GM13977 (cell line): ENCODE measurements at places on chromosomes 4 and X.

DNA sequence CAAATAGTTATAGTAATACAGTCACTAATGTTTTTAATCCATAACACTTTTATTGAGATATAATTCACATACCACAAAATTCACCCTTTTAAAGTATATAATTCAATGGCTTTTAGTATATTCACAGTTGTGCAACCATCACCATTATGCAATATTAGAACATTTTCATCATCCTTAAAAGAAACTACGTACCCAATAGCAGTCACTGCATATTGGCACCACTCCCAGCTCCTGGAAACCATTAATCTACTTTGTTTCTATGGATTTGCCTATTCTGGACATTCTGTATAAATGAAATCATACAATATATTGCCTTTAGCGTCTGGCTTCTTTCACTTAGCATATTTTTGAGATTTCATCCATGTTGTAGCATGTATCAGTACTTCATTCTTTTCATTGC lies 99.3 kb downstream of the AMMECR1 start:
- no peak for DNase-seq

- DNase-seq: no peak
Measured at GRCh38 chr4:15034071-15034764, 31.9 kb downstream of the CPEB2 start.

- no peak for DNase-seq
Measured at GRCh38 chr4:87461281-87461700, 38.9 kb downstream of the NUDT9 start.

GRCh38 chrX:11239230-11239629 lies 54.0 kb upstream of the AMELX start:
- peak; percentile 26 for DNase-seq

- DNase-seq: no peak
Measured at GRCh38 chrX:122091571-122091970, 1044.2 kb downstream of the GLUD2 start.

- no peak for DNase-seq
Measured at GRCh38 chrX:35786271-35786670, 11.9 kb upstream of the MAGEB16 start.

DNA sequence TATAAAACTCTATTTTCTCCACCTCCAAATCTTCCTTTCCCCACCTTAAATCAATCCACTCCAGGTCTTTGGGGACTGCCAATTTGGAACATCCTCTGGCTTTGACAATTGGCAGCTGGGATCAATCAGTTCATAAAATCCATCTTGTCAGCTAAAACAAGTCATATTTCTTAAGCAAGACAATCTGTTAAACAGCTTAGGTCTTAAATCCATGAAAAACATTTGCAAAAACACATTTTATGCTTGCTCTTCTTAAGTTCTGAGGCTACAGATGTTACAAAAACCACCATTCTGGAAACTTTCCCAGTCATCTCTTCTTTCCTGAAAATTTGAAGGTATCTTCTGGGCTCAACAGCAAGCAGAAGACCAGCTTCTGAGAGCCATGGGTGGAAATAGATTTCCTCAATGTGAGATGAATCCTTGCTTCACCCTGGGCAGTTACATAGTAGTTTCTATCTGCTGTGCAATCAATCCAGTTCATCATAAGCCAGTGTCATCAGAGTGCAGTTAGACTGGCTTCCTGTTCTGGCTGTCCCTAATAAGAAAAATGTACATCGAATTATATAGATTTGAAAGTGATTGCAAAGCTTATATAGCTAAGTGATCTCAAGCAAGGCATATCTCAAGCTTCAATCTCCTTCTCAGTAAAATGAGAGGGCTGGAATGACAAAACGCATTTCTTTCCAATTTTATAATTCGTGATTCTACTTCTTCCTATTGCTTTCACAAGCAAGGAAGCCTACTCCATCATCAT lies 402.7 kb upstream of the INTU start:
- DNase-seq: no peak

- no peak for DNase-seq
Measured at GRCh38 chr4:40214038-40214437, 17.2 kb downstream of the RHOH start.

GRCh38 chr4:106502106-106502699 lies 133.6 kb upstream of the GIMD1 start:
- peak; percentile 56 for DNase-seq

DNA sequence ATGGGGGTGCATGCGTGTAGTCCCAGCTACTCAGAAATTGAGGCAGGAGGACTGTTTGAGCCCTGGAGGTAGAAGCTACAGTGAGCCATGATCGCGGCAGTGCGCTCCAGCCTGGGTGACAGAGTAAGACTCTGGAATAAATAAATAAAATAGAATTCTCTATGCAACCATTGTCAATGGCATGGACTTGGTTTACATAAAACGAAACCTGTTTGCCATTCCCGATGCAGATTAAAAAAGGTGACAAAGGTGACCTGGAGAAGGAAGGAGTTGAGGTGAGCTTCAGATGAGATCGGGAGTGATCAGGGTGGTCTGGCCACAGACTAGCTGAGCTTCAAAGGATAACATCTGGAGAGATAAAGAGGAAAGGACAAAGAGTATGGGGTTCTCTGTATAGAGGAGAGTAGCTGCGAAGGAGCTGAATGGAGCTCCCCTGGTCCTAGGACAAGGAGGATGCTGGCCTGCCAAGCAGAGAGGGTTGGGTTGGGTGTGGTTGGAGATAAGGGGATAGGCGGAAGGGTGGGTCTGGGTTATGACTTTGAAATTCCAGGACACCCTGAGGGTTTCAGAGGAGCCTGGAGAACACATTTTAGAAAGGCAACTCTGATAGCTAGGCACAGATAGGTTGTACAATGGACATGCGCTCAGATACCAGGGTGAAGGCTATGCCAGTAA lies 98.6 kb downstream of the RBM47 start:
- no peak for DNase-seq

DNA sequence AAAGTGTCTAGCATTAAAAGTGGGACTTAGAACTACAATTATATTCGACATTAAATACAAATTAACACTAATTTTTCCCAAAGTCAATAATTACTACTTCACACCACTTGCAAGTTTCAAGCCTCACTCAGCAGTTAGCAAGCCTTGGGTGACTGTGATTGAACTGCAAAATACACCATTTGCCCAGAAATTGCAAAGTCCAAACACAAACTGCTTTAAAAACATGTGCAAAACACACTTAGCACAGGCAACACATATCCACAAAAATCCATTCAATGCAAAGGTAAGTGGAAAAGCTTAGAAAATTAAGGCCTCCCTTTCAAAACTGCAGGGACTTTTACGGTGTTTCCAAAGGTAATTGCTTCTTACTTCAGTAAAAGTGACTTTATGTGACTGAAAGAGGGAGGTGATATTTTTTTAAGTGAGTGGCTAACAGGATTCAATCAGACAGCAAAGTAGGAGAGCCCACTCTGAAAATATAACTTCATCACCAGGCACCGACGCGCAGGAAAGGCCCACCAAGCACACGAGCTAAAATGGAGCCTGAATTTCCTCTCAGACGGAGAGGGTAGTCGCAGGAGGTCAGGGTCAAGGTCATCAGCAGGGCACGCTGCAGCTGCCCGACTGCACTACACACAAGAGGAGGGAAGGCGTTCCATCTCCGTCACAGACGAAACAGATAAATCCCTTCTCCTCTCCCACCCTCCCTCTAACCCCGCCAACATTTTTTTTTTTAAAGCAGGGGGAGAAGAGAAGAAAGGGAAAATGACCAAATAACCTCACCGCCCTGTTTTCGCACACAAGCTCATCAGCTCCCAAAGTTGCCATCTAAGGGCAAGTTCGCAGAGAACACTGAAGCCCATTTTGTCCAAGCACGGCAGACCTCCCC lies 3.1 kb downstream of the ZNF827 start:
- peak; percentile 52 for DNase-seq

GRCh38 chrX:10008483-10009056 lies 41.4 kb downstream of the CLDN34 start:
- DNase-seq: no peak

- DNase-seq: no peak
Measured at GRCh38 chrX:40279762-40280161, 182.0 kb upstream of the BCOR start.

DNA sequence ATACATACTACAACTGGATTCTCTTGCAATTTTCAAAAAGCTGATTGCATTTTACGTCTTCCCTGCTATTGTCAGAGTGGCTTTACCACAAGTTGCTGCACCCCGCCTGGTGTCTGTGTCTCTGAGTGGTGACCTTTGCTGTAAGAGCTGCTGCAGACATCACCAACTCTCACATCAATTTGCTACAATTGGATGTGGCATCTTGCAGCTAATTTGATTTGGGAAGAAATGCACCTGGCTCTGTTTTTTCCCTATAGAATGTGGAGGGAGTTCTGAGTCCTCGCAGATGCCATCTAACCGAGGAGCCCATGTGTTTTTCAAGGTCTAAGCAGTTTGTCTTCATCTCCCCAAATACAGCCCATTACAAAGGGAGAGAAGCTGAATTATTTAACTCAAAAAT lies 73.8 kb upstream of the PHOX2B start:
- no peak for DNase-seq

GRCh38 chrX:139158256-139158655 lies 372.3 kb upstream of the F9 start:
- DNase-seq: no peak

GRCh38 chr4:160848901-160849760 lies 1314.7 kb downstream of the FSTL5 start:
- no peak for DNase-seq

DNA sequence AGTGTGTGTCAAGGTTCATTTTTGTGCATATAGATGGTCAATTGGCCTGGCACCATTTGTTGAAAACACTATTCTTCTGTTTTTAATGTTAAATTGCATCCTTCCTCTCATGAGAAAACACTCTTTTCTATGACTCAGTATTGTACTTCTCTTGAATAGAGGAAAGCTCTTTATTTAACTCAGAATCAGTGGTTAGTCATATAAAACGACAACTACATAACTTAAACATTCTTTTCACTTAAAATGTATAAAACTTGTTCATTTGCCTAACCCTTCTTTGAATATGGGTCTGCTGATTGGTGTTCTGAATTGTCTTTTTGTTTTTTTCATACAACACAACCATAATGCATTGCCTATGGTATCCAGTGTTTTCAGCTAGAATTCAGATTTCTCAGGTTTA lies 17.2 kb upstream of the MRPL1 start:
- no peak for DNase-seq

DNA sequence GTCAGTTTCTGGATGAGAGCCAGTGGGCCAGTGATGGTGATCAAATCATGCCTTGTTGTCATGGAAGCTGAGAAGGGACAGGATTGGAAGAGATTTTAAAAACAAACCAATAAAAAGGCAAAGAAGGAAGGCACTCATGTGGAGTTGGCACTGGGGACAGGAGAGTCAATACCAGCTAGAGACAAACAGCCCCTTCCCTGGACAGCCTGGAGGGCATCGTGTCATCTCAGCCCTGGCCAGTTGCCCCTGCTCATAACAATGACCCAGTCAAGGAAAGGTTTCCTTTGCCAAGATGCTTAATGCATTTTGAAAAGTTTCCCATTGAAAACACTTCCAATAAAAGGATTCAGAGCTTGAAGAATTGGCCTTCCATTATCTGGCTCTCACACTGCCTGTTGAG lies 55.5 kb downstream of the SCML1 start:
- no peak for DNase-seq

- no peak for DNase-seq
Measured at GRCh38 chrX:71996136-71996535, 85.5 kb downstream of the NHSL2 start.

- DNase-seq: no peak
Measured at GRCh38 chr4:123833171-123833643, 436.6 kb downstream of the SPRY1 start.

GRCh38 chr4:113302051-113302450 lies 252.6 kb downstream of the ANK2 start:
- DNase-seq: no peak

- no peak for DNase-seq
Measured at GRCh38 chrX:124001581-124001980, 40.1 kb downstream of the STAG2 start.

DNA sequence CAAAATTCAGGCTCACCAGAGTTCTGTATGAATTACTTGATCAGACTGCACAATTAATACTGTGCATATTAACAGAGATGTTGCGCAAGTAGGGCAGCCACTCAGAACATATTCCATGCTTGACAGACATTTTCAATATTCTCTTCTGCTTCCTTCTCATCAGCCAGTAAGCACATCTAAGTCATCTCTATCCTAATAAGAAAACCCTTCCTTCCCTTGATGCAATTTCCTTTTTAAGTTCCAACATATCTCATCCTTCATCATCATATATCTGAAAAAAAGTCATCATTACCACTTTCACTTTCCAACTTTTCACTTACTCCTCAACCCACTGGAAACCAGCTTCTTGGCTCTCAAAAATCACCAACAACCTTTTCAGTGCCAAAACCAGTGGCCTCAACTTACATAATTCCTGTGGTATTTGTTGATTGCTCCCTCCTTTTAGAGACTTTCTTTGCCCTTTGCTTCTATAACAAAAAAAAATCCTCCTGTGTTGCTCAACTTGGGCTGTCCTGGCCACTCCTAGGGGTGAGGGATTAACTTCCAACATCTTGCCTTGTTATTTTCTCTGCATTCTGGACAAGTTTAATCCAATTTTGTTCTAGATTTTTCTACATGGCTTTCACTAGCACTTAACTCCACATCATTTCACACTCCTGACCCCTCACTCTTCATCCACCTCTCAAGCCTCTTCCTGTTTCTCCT lies 14.1 kb downstream of the MBNL3 start:
- DNase-seq: no peak

DNA sequence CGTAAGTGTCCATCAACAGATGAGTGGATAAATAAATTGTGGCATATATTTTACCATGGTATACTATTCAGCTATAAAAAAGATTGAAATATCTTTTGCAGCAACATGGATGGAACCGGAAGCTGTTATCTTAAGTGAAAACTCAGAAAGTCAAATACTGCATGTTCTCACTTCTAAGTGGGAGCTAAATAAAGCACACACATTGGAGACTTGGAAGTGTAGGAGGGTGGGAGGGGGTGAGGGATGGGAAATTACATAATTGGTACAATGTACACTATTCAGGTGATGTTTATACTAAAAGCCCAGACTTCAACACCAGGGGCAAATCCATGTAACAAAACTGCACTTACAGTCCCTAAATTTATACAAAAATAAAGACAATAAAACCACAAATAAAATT lies 72.6 kb upstream of the SPRY1 start:
- no peak for DNase-seq

DNA sequence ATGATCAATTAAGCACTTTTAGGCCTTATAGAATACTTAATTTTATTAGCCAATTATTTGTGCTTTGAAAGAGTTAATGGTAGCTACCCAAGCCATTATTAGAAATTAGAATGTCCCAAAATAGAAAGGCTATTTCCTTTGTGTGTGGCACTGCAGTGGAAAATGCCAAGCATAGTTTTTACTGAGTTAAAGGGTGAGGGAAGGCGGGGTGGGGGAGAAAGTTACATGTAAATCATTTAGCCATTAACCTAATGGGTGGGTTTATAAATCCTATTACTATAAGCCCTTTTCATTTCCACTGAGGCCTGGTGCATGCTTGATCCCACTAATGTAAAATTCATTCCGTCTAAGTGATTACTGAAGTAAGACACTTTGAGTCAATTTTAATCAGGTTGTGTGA lies 105.8 kb downstream of the POLA1 start:
- no peak for DNase-seq

DNA sequence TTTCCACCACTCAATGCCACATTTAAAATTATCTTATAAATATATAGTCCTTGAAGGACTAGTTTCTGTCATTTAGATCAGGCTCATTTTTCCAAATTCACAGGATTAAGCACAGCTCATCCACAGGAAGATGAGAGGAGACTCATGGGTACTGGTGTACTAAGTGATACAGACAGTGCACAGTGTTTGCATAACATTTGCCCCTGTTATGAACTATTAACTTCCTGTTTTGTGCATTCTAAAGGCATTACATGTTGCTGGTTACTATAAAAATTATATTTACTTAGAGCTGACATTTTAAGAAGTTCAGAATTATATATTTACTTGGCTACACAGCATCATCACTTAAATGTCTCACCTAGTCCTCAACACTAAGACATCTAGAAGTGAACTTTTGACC lies 772.0 kb downstream of the TECRL start:
- DNase-seq: no peak
